ENCODE measurements at places on chromosomes 7 and 10. TPM values are rescaled to one million over a fixed set of nuclear protein-coding genes. Genes with fewer than 3 reads are reported as not detected.
A peak's percentile ranks its signal among the peaks of the same experiment; 100 is the strongest.

DNA sequence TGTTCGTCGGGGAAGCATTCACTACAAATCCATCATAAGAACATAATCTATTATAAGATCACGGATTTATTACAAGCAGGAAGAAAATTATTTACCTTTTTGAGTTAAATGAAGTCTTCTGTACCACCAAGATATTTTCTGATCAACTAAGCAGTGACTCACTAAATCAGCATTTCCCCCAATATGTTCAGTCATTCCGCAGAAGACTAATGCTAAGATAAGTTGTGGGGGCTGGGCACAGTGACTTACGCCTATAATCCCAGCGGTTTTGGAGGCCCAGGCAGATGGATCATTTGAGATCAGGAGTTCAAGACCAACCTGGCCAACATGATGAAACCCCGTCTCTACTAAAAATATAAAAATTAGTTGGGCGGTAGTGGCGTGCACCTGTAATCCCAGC is 144.2 kb upstream of the EGR2 start:
- no peak for DNase-seq

GRCh38 chr10:58307676-58308075 is 27.1 kb upstream of the UBE2D1 start:
- DNase-seq = no peak

- no peak for DNase-seq
Measured at GRCh38 chr10:69538461-69538860, 34.8 kb downstream of the NEUROG3 start.

DNA sequence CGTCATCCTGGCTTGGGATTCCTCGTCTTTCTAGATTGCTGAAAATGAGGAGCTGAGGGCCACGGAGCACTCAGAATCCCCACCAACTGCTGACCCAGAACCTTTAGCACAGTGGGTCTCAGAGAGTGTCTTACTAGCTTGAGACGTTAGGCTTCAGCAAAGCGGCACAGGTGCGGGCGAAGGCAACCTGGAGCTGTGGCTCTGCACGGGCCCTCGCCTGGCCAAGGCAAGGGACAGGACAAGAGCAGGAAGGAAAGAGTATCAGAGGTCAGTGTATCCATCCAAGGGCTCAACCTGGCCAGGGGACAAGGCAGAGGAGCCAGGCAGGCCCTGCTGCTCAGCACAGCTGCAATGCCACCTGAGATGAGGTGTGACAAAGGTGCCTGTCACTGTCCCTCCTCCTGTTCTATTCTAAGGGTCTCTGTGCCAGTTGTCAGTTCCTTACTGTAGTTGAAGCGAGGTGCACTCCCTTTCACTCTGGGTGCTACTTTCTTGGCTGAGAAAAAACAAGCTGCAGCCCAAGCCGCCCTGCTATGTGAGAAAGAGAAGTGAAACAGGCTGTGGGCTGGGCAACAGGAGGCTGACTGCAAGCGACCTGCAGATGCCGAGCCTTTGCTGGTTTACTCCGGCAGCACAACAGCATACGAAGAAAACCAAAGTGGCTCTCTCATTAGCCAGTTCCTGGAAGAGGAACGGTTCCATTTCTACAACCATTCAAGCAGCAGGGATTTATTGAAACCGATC is 33.3 kb upstream of the KDM7A start:
- DNase-seq = no peak

Gene TMEM236
- polyA plus RNA-seq = 0.06 TPM

DNA sequence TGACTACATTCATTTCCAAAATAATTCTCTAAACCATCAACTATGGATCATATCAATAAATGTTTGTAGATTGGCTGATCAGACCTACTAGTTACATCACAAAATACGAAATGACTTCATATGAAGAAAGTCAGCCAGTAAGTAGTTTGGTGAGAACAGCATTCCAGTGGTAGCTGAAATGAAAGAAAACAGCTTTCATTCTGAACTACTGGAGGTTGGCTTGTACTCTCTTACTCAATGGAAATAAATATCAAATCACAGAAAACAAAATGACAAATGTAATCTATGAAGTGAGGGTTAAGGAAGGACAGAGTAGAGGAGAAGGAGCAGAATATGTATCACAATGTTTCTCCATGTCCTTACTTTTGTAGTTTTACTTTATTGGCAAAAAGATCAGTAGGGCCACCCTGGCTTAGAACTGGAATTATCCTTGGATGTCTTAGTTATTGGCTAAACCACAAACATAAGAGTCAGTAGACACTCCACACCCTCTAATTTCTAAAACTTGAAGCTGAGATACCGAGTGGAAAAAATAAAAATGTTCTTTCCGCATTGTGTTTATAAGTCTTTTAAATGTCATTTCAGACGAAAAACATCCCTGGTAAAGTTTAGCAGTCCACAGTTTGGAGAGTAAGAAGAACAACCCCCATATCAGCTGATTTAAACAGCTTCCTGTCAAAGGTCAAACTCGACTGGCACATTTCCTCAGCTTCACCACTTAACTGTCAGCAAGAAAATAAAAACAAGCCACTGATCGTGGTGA is 74.0 kb upstream of the DGKI start:
- no peak for DNase-seq

Gene CPA4
- polyA plus RNA-seq = 90.0 TPM

- no peak for DNase-seq
Measured at GRCh38 chr10:71980181-71981014, 16.2 kb downstream of the CHST3 start.

Gene GDF2
- polyA plus RNA-seq = not detected

DNA sequence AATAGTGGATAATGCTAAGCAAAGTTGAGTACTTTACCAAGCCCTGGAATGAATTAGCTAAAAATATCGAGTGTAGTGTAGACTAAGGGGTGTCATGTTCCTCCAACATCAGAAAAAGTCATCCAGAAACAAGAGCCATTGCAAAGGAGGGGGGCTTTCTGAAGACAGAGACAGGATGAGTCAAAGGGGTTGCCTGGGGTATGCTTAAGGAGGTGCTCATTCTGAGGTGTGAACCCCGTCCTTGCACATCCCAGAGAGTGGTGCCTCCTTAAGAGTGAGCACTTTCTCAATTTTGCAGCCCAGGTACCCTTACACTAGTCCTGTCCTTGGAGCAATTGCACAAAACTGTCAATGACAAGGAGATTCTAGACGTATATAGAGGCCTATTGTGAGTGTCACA is 43.1 kb upstream of the C10orf71 start:
- DNase-seq = no peak

DNA sequence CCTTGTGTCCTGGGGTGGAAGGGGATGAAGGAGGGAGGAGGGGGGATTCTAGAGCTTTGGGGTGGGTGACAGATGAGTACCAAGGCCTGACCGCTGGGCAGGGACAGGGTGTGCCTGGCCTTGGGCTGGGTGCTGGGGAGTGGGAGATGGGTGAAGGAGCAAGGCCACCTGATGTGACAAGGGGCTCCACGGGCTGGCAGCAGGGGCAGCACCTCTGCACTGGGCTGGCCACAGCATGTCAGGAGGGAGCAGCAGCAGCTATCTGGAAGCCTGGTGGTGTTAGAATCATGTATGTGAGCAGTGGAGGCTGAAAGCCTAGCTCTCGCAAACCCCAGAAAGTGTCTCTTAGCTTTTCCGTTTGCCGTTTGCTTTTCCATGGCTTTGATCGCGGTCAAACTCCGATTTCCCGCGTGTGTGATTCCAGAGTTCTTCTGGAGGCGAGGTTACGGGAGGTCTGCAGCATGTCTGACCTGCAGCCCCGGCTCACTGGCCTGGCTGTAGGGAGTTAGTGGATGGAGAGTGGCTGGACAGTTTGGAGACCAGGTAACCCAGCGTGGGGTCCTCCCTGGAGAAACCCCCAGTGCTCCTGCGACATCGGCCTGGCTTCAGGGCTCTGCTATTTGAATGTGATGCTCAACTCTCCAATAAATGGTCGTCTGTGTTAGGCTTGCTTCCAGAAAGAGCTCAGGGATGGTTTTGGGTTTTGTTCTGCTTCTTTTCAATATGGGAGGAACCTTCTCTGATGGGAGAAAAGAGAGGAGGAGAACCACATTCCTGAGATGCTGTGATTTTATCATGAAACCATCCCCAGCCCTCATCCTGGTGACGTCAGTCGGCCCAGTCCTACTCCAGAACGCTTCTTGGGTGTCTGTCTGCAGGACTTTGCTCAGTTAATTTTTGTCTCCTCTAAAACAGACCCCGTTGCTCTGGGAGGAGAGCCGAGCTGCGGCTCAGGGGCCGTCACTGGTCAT is 105.5 kb downstream of the CUX1 start:
- DNase-seq = no peak

Gene CLCN1
- polyA plus RNA-seq = 0.09 TPM

DNA sequence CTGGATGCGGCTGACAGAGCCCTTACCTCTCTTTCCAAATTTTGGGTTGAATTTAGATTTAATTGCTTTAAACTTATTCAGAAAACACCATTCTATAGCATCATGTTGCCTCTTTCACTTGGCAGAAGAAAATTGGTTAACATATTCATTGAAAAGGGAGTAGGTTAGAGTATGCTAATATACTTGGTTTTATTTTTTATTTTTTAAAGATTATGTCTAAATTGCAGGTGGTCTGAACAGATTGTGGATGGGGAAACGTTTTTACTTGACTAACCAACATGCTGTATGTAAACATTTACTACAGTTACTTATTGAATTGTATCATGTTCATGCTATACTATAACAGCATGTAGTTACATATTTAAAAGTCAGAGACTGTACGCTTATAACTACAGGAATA is 65.6 kb downstream of the DNAH11 start:
- no peak for DNase-seq

Gene PGAM2
- polyA plus RNA-seq = not detected

DNA sequence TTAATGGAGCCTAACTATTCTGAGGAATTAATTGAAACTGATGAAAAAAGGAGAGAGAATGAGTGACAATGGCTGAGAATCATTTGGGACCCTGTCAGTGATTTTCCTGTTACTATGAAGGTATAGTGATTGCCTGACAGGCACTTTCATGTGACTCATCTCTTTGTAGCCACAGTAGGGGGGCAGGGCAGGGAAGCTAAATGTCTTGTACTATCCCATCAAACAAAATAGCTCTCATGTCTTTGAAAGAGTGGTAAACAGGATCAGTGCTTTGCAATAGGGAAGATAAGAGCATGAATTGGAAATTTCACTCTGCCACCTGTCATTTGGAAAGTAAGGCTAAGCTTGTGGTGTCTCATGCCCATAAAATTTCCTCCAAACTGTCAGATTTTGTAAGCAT is 94.5 kb upstream of the GSDME start:
- peak; percentile 40 for DNase-seq

DNA sequence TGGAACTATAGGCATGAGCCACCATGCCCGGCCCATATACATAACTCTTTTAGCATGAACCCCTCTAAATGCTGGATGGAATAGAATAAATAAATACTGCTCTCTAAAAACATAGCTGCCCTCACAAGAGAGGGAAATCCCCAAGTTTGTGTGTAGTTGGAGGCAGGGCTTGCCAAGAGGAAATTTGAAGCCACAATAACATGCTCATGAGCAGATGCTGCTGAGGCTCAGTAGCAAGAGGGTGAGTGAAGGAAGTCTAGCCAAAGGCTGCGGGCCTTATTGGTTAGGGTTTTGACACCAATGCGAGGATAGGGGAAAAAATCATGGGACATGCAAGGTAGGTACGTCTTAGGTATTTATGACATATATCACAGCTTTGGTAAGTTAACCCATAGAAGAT is 17.3 kb downstream of the TPK1 start:
- no peak for DNase-seq

- peak; percentile 20 for DNase-seq
Measured at GRCh38 chr7:43395351-43395750, 187.6 kb upstream of the STK17A start.

GRCh38 chr10:67618116-67618515 is 77.9 kb downstream of the CTNNA3 start:
- DNase-seq = no peak

- no peak for DNase-seq
Measured at GRCh38 chr10:88507826-88508453, 75.2 kb downstream of the RNLS start.

GRCh38 chr10:11265484-11265883 is 247.8 kb downstream of the CELF2 start:
- no peak for DNase-seq

Gene PKD2L1
- polyA plus RNA-seq = not detected
